Stimulated activated CD4-positive, alpha-beta T cell treated with anti-CD3 and anti-CD28 coated beads, Interleukin-2, amount 100 ng/mL, for 4 hours (primary cell): ENCODE measurements at places on chromosomes 3 and 15.

DNA sequence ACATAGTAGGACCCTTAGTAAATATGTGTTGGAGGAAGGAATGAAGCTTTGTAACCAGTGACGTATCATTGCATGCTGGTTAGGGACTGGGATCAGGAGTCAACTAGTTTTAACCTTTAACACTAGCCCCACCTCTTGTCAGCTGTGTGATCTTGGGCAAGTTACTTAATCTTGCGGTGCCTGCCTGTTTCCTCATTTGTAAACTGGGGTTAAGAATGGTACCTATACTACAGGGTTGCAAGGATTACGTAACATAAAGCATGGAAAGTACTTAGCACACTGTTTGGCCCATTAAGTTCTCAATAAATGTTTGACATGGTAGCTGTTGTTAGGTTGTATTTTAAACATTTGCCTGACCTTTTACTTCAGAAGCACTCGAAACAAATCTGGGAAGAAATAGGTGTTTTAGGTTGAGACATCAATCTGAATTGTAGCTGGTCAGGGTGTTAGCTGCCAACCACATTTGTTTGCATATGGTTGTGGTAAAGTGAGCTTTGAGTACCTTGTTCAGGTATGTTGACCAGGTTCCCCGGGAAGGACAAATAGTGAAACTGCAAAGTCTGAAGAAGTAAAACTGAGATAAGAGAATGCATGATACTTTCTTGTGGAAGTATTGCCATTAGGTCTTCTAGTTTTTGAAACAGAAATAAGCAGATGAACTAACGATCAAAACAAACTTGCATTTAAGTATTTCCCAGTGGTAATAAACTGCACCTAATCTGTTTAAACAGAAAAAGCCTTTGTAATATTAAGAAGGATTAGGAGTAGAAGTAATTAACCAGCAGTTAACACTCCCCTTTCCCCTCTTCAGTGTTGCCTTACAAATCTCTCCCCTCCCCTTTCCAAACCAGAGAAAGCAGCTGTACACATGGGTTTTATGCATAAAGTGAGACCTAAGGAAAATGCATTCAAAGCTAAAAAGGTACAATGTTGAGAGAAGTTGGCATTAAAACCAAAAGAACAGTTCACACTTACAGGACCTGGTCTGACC lies 25.8 kb upstream of the SCAANT1 start:
- DNase-seq = no peak

DNA sequence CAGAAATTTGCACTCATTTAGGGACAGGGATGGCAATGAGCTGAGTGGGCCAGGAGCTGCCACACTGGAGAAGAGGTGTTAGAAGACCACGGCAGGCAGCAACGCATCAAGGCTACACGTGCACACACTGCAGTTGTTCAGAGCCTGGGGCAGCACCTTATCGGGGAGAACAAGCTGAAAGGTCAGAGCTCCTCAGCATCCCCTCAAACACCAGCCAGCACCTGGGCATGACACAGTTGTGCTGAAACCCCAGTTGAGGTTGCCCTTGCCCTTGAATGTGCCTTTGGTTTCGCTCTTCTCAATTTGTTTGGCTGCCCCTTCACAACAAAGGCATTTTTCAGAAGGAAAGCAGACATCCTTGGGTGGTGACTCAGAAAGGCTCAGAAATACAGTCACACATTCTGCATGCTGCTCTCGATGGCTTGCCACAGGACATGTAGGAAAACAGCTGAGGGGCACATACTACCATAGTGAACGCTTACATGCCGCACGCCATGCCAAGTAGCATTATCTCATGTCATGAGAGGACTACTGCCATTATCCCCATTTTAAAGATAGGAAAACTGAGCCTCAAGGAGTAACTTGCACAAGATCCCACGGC lies 57.6 kb downstream of the ST8SIA2 start:
- DNase-seq = no peak

GRCh38 chr3:20935791-20936190 lies 749.8 kb upstream of the SGO1 start:
- DNase-seq = no peak

GRCh38 chr3:128095222-128095703 lies 28.3 kb downstream of the RUVBL1 start:
- DNase-seq = peak; percentile 64

DNA sequence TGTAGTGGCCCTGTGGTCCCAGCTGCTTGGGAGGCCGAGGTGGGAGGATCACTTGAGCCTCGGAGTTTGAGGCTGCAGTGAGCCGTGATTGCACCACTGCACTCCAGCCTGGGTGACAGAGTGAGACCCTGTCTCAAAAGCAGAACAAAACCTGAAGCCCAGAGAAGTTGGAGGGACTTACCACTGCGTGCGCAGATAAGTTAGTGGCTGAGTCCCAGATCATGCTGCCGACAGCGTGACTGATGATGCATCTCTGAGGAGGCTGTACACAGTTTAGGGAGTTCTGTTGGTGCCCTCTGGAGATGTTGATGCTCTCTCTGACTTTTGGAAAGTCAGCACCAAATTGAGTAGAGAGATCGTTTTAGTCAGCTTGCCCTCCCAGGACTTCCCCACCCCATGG lies 15.8 kb upstream of the ABTB1 start:
- DNase-seq = no peak

DNA sequence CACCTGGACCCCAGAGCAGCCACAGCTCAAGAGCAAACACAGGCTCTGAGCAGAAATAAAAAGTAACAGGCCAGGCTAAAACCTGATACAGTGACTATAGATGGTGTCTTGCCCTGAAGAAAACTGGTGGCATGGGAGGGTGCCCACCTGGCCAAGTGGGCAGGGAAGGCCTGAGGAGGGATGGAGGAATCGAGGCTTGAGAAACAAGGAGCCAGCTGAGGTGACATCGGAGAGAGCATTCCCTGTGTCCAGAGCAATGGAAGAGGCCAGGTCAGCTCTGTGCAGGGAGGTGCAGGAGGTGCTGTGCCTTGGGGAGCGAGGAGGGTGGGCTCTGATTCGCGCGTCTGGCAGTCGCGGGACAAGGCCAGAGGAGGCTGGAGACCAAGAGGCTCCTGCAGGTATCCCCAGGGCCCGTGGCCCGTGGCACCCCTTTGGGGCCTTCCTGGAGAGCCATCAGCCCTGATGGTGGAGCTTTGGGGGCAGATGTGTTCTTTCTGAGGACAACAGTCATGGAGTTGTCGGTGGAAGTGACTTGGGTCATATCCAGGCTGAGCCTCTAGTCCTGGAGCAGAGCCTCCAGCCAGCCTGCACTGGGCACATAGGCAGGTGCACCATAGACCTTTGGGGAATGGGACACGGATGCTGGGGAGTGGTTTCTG lies 56.1 kb downstream of the PLXNA1 start:
- DNase-seq = no peak

DNA sequence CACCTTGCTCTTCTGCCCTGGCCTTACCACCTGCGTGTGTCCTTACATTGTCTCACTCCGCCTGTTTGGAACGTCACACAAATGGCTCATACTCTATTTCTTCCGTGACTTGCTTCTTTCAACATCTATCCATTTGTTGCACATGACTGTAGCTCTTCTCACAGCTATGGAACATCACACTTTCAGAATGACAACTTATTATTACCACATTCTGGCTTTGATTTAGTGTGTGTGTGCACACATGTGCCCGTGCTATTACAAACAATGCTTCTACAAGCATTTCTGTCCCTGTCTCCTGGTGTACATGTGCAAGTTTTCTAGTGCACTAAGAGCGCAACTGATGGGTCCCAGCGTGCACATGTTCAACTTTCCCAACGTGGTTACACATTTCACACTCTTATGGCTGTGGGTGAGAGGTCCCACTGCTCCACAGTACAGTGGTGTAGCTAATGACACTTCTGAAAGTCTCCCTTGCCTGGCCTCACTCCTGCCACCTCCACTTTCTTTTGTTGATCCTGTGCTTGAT lies 37.8 kb downstream of the PTH1R start:
- DNase-seq = no peak

- no peak for DNase-seq
Observed at GRCh38 chr15:28899061-28899738, 13.4 kb downstream of the APBA2 start.

- no peak for DNase-seq
Observed at GRCh38 chr3:154119951-154120350, 1.2 kb upstream of the ARHGEF26 start.

DNA sequence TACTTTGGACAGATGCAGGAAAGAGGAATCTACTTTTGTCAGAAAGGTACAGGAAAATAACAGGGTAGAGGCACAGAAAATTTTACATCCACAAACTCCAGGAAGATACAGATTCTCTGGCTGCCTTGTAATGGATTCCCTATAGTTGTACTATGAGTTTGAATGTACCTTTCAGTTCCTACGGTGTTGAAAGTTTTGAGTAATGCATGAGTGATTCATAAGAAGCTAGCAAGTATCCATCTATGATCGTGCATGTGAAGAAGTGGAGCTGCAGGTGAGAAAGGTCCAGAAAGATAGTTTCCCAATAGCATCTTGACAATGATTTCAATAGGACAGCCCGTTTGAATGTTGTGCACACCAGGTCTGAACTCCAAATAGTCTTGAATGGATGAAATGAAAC lies 786.5 kb upstream of the ROBO1 start:
- DNase-seq = no peak

DNA sequence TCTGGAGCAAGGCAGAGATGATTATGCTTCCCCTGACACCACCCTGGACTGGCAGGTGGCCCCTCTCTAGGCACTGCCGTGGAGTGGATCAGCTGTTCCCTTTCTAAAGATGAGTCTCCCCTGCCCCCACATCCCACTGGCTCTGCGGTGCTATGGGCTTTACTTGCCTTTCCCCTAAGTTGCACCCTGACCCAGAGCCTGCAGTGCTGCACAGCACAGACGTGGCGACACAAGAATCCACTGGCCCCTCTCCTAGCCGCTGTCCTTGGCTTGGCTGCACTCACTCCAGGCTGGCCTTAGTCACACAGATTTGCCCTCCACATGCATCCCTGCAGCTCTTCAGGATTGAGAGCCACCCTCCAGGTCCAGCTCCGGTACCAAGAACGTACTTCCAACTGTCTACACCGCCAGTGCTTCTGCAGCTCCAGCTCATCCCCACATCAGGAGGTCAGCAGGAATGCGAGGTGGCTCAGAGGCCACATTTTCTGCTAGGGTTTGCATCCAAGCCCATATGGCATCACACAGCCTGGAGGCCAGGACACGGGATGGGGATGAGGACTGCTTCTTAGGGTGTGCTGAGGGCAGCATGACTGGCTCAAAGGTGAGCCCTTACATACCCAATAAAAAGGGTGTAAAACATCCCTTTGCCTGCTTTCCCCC lies 82.4 kb upstream of the RASGRF1 start:
- no peak for DNase-seq

DNA sequence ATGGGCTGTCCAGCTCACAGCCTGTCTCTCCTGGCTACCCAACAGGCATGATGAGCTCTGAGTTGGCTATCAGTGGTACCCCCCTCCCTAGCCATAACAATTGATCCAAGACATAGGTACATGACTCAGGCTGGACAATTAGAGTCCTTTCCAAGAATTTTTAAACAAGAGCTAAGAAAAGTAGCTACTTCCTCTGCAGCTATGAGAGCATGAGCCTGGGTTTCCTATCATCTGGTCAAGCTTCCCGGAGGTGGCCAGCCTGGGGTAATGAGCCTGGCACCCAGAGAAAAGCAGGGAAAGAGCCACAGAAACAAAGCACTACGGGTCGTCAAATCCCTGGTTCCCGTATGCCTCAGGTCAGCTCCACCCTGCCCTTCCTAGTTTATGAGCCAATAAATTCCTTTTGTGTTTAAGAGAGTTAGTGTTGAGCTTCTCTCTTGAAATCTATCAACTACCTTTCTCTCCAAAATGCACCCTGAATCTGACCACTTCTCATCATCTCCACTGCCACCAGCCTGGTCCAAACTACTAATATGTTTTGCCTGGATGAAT lies 2.3 kb upstream of the SLC51B start:
- no peak for DNase-seq

GRCh38 chr3:178388473-178388872 lies 147.8 kb upstream of the KCNMB2 start:
- no peak for DNase-seq

- no peak for DNase-seq
Observed at GRCh38 chr3:172208586-172209332, 169.4 kb downstream of the FNDC3B start.

- DNase-seq = no peak
Observed at GRCh38 chr3:28792604-28793003, 444.0 kb upstream of the AZI2 start.

- no peak for DNase-seq
Observed at GRCh38 chr3:55405436-55405835, 81.7 kb downstream of the WNT5A start.

- DNase-seq = no peak
Observed at GRCh38 chr3:4474683-4475490, 7.8 kb upstream of the SUMF1 start.
